NCI-H82 (cell line): ENCODE measurements at places on chromosomes 12 and 14.

DNA sequence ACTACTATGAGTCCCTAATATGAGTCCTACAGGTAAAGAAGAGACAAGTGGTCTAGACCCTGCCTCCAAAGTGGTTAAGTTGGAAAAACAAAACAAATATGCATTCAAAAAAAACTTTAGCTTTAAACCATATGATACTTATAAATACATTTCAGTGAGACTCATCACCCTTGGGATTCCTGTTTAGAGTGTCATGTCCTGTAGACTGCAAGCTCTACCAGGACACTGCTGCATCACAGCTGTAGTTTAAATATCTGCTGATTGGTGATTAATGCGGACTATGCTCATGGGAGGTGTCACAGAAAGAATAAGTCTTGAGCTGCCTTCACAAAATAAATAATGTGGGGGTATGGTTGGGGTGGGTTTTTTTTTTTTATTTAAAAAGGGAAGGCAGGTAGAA is 8.8 kb upstream of the LGR5 start:
- no peak for DNase-seq

DNA sequence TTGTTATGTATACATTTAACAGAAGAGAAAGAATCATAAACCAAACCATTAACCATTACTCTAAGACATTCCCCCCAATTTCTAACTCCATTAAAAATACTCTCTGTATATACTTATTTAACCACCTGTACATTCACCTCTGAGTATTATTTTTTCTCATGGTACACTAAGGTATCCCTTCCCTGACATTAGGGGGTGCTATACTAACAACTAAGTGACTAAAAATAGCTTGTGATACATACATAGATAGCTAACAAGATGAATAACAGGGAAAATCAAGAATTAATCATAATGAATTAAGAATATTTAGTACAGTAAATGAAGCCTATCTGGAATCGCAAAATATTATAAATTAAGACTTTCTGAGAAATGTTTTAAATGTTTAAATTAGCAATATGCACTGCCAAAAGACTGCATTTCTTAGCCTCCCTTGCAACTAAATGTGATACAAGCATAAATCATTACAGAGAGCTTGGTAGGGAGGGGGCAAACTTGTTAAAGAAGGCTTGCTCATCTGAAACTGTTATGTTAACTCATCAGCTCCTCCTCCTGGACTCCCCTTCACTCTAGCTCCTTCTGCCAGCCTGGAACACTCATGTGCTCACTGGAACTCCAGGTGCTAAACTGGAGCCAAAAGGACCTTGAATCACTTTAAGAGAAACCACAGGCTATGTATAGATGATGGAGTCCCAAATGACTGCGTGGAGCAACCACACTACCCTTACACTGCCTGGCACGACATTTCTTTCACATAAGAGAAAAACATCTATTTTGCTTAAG is 14.9 kb downstream of the C2CD5 start:
- peak; percentile 61 for DNase-seq

- no peak for DNase-seq
Measured at GRCh38 chr12:124233041-124233796, 61.7 kb upstream of the RFLNA start.

GRCh38 chr14:70036665-70037064 is 152.1 kb downstream of the SLC8A3 start:
- peak; percentile 14 for DNase-seq

DNA sequence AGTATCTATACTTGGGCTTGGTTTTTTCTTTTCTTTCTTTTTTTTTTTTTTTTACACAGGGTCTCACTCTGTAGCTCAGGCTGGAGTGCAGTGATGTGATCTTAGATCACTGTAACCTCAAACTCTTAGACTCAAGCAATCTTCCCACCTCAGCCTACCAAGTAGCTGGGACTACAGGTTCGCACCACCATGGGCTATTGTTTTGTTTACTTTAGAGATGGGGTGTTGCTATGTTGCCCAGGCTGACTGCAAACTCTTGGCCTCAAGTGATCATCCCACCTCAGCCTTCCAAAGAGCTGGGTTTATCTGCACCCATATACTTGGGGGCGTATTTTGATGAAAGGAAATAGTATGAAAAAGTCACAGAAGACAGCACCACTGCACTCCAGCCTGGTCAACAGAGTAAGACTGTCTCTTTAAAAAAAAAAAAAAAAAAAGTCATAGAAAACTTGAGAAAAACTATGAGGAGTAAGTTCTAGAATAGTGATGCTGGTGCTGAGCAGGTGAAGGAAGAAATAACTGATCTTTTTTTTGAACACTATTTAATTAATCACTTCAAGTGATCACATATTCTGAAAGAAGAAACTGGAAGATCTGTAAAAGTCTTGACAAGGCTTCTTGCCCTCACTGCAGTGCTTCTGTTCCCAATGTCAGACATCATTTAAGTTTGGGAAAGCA is 53.8 kb upstream of the NPFF start:
- no peak for DNase-seq

GRCh38 chr12:27094726-27095125 is 12.3 kb upstream of the C12orf71 start:
- no peak for DNase-seq

GRCh38 chr12:62670986-62671720 is 204.5 kb downstream of the MON2 start:
- no peak for DNase-seq

GRCh38 chr14:103555559-103556337 is 6.7 kb downstream of the BAG5 start:
- DNase-seq: no peak

DNA sequence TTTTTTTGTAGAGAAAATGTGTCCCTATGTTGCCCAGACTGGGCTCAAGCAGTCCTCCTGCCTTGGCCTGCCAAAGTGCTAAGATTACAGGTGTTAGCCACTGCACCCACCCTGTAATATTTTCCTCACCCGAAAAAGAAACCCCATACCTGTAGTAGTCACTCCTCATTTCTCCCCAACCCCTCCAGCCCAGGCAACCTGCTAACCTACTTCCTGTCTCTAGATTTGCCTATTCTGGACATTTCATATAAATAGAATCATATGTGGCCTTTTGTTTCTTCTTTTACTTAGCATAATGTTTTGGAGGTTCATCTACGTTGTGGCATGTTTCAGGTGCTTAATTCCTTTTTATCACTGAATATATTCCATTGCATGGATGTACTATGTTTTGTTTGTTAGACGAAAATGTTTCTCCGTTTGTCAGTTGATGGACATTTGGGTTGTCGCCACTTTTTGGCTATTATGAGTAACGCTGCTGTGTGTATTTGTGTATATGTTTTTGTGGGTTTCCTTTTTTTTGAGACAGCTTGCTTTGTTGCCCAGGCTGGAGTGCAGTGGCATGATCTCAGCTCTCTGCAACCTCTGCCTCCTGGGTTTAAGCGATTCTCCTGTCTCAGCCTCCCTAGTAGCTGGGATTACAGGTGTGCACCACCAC is 6.2 kb downstream of the ANKRD13A start:
- DNase-seq: no peak

GRCh38 chr12:98211909-98212695 is 303.3 kb upstream of the TMPO start:
- DNase-seq: peak; percentile 46

DNA sequence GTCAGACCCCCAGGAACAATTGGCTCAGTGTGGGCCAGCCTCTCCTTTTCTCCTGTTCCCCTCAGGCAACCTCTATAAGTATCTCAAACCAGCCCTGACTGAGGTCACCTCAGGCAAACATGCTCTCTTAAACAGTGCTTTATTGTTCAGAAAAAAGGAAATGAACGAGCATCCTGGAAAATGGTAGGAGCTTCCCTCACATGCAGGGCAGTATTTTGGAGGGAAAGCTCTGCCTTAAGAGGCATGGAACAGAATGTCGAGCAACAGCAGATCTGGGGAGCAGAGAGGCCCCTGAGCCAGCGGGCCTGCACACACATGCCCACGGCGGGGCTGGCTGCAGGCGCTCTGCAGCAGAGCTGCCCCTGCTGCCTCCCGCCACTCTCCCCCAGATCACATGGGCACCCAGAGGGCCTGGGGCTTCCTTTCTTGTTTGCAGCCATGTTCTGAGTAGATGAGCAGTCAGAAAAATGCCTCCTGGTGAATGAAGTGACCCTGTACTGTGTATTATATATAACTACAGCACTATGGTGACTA is 42.0 kb downstream of the MOK start:
- peak; percentile 82 for DNase-seq

DNA sequence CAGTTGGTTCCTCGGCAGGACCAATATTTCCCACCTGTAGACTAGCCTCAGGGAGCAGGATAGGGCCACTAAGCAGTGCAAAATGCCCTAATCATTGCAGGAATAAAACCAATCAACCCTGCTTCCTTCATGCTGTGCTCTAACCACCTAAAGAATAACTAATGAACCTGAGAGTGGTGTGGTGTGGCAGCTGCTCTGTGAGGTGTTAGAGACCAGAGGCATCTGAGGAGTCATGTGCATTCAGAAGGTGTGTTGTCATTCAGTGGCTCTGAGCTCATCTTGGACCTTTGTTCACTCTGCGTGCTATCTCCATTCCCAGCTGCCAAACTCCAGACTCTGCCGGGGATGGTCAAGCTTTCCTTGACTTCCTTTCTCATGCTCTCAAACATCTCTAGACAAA is 136.7 kb upstream of the EGLN3 start:
- DNase-seq: no peak

DNA sequence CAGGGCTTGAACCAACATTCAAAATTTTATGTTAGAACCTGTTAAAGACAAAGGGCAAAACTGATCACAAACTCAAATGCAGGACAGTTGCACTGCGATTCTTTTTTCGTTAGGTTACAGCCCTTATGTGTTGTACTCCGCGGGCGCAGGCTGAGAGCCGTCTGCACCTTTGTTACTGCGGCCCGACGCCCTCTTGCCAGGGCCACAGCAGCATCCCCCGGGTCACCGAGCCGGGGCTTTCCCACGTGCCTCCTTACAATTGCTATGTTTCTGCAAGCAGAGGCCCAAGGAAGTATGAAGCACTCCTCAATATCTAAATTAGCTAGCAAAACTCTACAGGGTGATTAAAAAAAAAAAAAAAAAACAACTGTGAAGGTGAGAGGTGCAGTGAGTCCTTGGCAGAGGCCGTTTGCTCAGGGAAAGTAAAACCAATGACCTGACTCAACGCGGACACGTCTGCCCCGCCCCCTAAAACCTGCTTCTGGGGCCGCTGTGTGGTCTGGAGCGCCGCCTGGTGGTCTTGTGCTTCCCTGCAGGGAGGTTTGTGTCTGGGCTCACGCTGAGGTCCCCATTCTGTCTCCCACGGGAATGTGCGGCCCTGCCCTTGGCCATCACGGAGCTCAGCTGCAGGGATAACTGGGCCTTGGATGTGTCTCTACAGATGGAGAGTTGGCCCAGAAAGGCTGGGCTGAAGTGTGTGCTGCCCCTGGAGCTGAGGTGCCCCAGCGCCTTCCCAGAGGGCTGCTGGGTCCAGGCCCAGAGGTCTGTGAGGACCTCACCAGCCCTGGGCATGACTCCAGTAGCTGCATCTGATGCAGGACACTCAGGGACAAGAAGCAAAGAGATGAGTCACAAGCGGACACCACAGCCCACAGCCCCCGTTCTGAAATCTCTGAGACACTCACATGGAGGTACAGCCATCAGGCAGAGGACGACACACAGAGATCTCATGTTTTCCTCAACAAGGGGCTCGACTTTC is 418.5 kb downstream of the TMEM121 start:
- peak; percentile 61 for DNase-seq

GRCh38 chr14:23563473-23564180 is 4.0 kb downstream of the AP1G2 start:
- DNase-seq: no peak

- DNase-seq: no peak
Measured at GRCh38 chr14:35416108-35416750, 11.7 kb upstream of the NFKBIA start.

GRCh38 chr14:99315197-99315596 is 43.2 kb upstream of the BCL11B start:
- no peak for DNase-seq

DNA sequence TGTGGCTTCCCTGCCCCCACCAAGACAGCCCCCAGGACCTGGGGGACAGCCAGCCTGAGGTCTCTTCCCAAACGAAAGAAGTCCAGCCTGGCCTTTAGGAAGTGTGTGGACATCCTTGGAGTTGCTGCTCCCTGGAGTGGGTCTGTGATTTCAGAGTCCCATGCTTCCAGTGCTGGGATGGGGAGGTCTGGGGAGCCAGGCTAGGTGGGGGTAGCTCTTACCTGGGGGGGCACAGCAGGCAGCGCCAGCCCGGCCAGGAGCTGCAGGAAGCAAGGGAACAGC is 509 bp downstream of the PGF start:
- no peak for DNase-seq

- peak; percentile 38 for DNase-seq
Measured at GRCh38 chr12:115638733-115639647, 638.5 kb downstream of the MED13L start.

DNA sequence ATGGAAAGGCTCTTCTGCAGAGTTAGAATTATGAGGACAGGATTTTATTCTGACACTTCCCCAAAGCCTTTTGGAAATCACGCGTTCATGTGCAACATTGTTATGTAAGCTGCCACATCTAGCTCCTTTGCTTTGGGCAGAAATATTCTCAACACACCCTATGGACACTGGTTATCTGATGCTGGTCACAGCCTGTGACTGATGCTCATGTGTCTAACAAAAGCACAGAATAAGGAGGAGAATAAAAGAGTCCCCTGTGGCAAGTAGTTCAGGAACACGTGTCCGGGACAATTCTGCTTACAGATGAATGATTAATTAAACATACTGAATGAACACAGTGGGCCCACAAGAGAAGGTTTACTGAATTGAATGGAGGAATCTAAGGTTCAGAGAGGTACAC is 22.1 kb downstream of the FOXN3 start:
- no peak for DNase-seq

- DNase-seq: no peak
Measured at GRCh38 chr12:27474344-27474743, 27.8 kb downstream of the SMCO2 start.

GRCh38 chr14:103624860-103625259 is 4.2 kb upstream of the KLC1 start:
- peak; percentile 19 for DNase-seq

DNA sequence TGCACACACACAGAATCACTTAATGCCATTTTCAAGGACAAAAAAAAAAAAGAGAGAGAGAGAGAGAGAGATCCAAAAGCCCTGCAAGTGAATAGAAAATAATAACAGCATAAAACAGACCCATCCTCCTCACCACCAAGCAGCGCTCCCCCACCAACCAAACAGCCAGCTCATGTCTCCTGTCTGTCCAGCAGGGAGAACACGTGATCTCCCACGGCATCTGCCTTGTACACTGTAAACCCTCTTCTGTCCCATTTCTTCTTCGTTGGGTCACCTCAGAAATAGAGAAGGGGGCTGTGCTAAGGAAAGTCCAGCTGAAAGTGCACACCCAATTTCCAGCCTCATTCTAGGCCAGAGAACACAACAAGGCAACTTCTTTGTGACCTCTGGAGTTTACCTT is 222.5 kb downstream of the EXOC5 start:
- DNase-seq: peak; percentile 77
